ENCODE measurements at places on chromosomes 13 and 19.

DNA sequence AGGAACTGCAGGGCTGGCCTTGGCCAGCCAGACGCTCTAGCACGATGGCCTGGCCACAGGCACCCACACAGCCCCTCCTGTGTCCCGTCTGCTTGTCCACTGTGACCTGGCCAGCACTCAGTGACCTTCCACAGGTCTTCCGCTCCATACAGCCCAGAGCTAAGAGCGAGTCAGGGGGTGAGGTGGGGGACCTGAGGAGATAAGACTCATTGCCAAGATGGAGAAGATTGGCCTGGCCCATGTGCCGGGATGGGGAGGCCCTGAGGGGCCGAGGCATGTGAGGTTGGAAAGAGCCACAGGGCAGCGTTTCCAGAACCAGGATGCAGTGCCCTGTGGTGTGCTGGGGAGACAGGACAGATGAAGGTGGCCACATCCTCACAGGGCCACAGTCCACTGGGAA, 10.2 kb upstream of the SLC7A9 start:
- no peak for DNase-seq

- no peak for DNase-seq
These were observed 42.4 kb upstream of the USE1 start for GRCh38 chr19:17172624-17173345.

GRCh38 chr19:20164456-20164855, 2.6 kb upstream of the ZNF486 start:
- no peak for DNase-seq

- no peak for DNase-seq
These were observed 37.9 kb upstream of the SEMA6B start for GRCh38 chr19:4597278-4597974.

GRCh38 chr13:29887030-29887557, 36.7 kb upstream of the UBL3 start:
- DNase-seq = no peak

DNA sequence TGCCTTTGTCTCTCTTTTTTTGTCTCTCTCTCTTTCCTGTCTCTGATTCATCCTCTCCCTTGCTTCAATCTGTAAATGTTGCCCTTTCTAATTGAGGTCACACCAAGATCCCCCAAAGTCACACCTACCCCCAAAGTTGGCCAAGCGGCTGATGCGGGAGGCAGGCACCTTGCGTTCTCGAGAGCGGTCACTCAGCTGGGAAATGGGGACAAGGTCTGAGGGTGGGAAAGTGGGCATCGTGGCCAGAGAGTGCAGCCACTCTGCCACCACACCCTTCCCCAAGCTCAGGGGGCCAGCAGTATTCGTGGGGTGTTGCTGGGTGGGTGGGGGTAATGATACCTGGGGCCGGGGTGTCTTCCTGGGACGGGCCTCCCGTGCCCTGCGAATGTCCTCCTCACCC, 2.7 kb downstream of the COQ8B start:
- no peak for DNase-seq

DNA sequence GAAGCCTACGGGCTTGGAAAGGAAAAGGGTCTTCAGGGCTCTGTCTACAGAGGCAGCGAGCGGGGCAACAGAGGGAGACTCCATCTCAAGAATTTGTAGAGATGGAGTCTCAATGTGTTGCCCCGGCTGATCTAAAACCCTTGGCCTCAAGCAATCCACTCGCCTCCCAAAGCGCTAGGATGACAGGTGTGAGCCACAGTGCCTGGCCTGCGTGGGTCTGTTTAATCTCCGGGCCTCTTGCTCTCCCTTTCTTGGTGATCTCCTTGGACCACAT, 8.1 kb downstream of the RPS9 start:
- DNase-seq = no peak

- DNase-seq = peak; percentile 65
These were observed 2.7 kb upstream of the GNA15 start for GRCh38 chr19:3132971-3133792.
